CD4-positive, alpha-beta T cell treated with Interleukin-2 at 100 ng/mL for 4 hours (primary cell): ENCODE measurements at places on chromosomes 6 and 20.
A peak's percentile ranks its signal among the peaks of the same experiment; 100 is the strongest.

DNA sequence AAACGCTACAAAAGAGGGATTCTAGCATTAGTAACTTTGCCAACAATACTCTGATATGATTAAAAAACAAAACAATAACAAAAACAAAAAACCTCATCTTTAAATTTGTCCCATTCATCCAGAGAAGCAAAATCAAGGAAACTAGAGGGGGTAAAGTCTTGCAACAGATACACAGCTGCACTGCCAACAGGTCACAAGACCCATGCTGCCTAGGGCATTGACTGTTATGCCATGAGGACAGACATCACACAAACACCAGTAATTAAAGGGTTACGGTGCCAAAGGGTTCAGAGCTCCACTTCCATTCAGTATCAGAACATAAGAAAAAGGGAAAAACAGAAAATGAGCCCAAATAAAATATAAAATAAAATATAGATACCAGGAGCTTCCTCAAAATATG lies 1.6 kb downstream of the TBC1D20 start:
- no peak for DNase-seq

DNA sequence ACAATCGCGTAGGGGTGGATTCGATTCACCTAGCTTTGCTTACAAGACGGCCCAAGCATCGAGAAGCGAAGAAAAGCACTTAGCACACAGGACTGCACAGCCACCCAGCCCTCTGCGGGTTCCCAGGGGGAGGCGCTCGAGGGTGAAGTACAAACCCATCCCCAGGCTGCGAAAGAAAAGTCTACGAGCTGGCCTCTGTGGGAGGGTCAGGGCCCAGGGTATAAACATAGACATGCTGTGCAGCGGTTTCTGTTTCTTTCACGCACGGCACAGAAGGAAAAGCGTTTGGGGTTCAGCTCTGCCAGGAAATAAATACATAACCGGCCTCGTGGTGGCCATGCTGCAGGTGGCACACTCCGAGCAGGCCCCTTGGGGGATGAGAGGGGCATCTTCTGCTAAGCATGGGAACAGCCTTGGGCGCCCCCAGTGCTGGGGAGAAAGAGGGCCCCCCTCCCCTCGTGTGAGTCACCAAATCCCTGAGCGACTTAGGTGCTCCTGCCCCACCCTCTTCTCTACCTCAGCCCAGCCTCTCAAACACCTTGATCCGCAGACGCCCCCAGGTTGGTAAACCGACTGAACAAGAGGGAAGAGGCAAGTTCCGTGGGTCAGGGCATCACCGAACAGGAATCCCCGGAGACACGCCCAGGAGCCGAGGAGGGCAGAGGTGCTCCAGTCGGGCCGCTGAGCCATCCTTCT lies 91.6 kb upstream of the RIPOR2 start:
- DNase-seq, result peak; percentile 86

- no peak for DNase-seq
These were observed 458.6 kb downstream of the MAFB start for GRCh38 chr20:40230486-40230885.

DNA sequence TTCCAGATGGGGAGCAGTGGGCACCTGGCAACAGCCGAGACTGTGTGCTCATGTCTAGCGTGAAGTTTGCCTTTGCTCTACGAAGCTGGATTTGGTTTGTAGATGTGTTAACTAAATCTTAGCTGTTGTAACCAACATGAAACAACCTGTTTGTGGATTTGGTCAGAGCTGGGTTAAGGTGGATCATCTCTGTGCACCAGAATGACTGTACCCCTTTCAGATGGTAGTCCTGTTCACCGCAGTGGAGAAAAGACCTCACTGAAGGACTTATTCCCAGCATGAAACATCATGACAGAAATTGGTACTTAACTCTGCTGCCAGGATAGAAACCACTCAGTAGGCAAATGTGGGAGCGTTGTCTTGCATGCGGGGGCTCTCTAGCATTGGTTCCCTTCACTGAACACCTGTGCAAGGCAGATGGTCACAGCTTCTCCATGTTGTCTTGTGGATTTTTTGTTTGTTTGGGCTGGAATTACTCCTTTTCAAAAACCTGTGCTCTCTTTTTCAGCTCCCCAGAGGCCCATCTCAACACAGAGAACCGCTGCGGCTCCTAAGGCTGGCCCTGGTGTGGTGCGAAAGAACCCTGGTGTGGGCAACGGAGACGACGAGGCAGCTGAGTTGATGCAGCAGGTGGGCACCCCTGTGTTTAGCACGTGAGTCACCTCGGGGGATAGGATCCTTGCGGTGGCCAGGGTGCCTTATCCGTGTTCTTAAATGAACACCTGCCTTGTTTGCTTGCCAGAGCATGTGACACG lies 19.3 kb upstream of the EFCAB8 start:
- no peak for DNase-seq

GRCh38 chr6:148520109-148520841 lies 177.6 kb downstream of the SASH1 start:
- no peak for DNase-seq

DNA sequence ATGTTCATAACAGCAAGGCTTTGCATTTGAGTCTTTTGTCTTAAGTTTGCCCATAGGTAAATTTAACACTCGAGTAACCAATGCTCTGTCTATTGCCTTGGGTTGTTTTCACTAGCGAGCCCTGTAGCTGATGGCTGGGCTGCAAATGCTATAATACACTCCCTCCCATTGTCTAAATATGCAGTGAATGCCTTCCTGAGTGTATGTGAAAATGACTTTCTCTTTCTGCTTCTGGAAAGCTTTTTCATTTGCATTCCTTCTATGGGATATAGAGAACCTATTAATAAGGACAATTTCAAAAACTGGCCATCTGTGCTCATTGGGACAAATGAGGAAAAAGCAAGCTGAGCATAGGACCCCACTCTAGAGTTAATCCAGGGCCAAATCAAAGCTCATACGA lies 156.5 kb upstream of the FBXL4 start:
- no peak for DNase-seq

GRCh38 chr20:23161968-23162696 lies 76.0 kb upstream of the CD93 start:
- peak; percentile 15 for DNase-seq

- DNase-seq, result no peak
These were observed 664 bp upstream of the BAG6 start for GRCh38 chr6:31652925-31653724.

GRCh38 chr20:24321973-24322372 lies 147.5 kb upstream of the SYNDIG1 start:
- DNase-seq, result no peak

GRCh38 chr6:116156405-116157326 lies 30.7 kb upstream of the COL10A1 start:
- no peak for DNase-seq

GRCh38 chr6:20978151-20978614 lies 443.9 kb downstream of the CDKAL1 start:
- no peak for DNase-seq

- no peak for DNase-seq
These were observed 303.4 kb downstream of the TAF4 start for GRCh38 chr20:61762167-61762710.

DNA sequence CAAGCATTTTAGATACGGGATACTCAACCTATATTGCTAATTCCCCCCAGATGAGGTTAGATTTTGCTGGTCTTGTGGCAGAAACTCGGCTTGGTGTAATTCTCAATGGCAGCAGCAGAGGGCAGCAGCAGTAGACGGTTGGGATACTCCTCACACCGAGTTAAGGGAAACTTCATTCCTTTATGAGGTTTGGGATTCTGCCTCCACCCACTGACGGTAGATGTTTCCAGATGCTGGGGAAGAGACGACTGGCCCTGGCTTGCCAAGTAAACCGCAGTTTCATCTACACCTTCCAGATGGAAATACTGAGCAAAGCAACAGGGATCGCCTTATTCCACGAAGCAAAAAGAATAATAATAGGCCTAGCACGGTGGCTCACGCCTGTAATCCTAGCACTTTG lies 8.2 kb upstream of the TBC1D7 start:
- peak; percentile 69 for DNase-seq

GRCh38 chr6:104414723-104415122 lies 445.0 kb downstream of the HACE1 start:
- DNase-seq, result no peak

GRCh38 chr20:1150218-1150617 lies 31.8 kb downstream of the PSMF1 start:
- no peak for DNase-seq

DNA sequence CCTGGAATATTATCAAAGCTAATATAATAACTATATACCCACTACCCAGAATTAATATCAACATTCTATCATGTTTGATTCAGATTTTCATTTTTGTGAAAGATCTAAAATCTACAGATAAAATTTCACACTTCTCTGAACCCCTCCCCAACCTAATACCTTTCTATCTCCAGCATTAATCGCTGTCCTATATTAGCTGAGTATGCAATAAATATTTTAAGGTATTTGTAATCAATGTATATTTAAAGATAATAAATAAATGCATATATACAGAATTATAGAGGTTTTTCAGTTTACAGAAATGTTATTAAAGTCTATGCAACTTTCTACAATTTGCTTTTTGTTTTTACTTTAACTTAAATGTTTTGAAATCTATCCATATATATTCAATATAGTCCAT lies 156.7 kb upstream of the NRSN1 start:
- DNase-seq, result no peak

- DNase-seq, result no peak
These were observed 5.5 kb downstream of the SRXN1 start for GRCh38 chr20:647479-648019.

DNA sequence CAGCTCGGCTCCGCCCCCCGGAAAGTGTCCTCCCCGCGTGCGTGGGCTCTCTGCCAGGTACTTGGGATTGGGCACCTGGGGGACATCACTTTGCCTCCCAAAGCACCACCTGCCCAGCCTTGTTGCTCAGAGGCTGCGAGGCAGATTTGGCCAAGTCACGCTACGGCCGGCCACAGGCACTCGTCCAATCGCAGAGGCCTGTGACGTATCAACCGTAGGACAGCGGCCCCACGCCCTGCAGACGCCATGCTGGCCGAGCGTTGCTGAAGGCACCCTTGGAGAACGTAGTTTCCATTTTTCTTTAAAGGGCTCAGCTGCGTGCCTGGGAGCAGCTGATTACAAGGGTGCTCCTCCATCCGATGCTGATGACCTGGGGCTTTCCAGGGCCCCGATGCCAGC lies 3.1 kb downstream of the NTSR1 start:
- no peak for DNase-seq

- DNase-seq, result no peak
These were observed 1008.3 kb downstream of the KIF16B start for GRCh38 chr20:15564981-15565380.

DNA sequence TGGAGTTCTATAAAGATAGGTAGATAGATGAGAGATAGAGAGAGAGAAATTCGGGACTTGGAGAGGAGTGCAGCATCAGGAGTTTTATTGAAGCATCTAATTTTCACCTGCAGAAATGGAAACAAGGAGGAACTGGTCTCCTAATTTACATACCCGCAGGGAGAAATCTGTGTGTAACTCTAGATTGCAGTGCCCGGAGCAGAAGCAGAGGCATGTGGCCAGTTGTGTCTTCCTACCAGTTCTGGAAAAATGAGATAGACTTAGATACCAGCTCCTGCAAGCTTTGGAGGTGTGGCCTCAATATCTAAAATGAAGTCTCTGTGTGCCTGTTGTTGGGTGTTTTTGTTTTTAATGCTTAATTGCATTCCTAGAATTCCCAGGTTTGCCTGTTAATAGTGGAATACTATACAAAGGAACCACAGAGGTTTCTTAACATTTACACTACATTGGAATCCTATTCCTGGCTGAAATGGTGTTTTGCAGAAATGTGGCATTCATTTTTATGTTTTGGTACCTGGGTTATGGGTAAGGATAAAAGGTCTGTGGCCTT lies 57.4 kb downstream of the DTD1 start:
- no peak for DNase-seq

GRCh38 chr6:111154981-111155380 lies 67.7 kb downstream of the SLC16A10 start:
- no peak for DNase-seq

DNA sequence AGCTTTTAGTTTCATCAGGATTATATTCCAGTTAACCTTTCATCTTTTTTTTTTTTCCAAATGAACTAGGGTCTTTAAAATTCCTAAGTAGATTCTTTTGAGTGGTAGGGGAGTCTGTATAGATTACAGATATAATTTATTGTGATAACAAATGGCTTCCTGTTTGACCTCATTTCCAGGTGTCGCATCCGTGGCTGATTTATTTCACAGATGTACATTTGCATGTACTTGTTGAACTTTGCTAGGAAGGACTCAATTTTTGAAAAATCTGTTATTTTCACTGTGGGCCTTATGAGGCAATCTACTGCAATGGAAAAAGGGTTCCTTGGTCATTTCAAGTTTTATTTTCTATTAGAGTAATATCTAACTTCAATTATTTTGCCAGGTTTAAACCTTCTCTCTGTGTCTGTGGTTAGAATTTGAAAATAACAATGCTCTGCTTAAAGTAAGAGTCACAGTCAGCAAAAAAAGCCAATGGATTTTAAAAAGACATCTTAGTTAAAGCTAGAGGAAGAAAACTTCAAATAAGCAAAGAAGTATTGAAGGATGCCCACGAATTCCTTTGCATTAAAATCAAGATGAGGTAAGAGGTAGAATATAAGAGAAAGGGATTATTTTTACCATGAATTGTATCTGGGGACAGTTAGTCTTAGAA lies 57.9 kb downstream of the SAMD5 start:
- DNase-seq, result no peak

DNA sequence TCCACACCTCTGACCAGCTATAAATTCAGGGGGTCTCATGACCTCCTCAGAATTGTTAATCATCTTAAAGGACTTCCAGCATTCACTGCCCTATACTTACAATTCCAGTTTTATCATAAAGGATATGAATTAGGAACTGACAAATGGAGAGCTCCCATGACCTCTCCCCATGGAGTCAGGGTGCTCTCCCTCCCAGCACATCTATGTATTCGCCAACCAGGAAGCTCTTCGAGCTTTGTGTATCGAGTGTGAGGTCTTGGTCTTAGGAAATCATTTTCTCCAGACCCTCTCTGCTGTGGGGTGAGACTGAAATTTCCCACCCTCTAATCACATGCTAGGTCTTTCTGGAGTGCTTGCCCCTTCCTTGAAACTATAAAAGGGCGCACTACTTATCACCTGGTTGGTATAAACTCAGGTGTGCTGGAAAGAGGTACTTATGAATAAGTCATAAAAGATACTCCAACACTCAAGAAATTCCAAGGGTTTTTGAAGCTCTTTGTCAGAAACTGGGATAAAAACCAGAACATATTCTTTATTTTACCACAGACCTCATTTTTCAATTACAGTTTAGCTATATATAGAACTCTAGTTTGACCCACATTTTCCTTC lies 238.4 kb upstream of the OPRM1 start:
- no peak for DNase-seq

GRCh38 chr6:82408952-82409431 lies 45.4 kb downstream of the TPBG start:
- no peak for DNase-seq

GRCh38 chr6:142334294-142334693 lies 32.5 kb downstream of the ADGRG6 start:
- no peak for DNase-seq

GRCh38 chr6:74248966-74249365 lies 553.0 kb downstream of the CD109 start:
- DNase-seq, result no peak

- no peak for DNase-seq
These were observed 20.1 kb downstream of the SRC start for GRCh38 chr20:37365760-37366638.

GRCh38 chr6:53831936-53832660 lies 37.3 kb downstream of the LRRC1 start:
- DNase-seq, result no peak

GRCh38 chr20:57241363-57241991 lies 25.0 kb downstream of the BMP7 start:
- no peak for DNase-seq
